Caudate nucleus (tissue), 63 donors: ENCODE measurements at places on chromosomes 12 and 14.

DNA sequence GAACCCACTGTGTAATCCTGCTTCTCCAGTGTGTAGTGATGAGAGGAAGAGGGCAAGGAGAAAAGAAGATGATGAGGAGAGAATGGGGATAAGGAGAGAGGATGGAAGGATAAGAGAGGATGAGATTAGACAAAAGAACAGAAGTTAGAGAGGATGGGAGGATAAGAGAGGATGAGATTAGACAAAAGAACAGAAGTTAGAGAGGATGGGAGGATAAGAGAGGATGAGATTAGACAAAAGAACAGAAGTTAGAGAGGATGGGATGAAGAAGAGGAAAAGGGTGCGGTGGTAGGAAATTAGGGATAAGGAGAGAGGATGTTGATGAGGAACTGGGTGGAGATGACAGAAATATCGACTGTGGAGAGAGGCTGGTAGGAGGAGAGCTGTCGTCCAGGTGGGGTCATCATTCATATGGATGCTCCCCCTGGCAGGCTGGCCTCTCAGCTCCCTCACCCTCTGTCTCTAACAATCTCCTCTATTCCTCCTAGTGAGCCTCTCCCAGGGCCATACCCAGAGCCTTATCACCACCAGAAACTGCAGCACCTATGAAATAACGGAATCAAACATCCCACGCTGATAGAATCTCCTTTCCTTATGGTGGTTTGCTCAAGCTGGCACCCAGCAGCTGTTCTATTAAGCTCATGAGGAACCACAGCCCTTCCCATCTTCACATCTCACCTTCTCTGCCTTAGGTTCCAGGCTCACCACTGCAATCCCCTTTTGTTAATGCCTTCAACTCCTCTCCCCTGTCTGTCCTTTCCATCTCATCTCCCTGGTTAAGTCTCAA, 6.0 kb upstream of the CIROP start:
- no peak for DNase-seq

- DNase-seq, result no peak
Observed at GRCh38 chr14:58738189-58738836, 100.6 kb downstream of the DACT1 start.

DNA sequence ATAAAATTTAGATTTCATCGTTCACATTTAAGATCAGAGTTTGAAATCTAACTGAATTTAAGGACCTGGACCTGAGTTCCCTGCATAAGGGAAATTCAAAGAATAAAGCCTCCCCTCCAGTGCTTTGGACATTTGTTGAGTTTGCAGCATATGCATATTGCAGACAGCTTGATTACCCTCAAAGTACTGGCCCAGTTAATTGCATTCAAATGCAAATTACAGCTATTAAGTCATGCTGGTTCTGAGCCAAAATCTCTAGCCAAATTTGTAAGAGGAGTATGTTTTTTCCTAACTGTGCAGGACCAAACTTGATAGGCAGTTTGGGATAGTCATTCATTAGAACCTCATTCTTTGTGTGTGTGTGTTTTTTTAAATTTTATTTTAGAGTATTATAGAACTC, 9.1 kb upstream of the KIF21A start:
- DNase-seq, result no peak

- DNase-seq, result no peak
Observed at GRCh38 chr12:22105542-22105941, 59.5 kb downstream of the CMAS start.

- no peak for DNase-seq
Observed at GRCh38 chr14:23633160-23633701, 2.9 kb upstream of the DHRS2 start.

- no peak for DNase-seq
Observed at GRCh38 chr12:54680374-54680773, 32.2 kb upstream of the DCD start.

DNA sequence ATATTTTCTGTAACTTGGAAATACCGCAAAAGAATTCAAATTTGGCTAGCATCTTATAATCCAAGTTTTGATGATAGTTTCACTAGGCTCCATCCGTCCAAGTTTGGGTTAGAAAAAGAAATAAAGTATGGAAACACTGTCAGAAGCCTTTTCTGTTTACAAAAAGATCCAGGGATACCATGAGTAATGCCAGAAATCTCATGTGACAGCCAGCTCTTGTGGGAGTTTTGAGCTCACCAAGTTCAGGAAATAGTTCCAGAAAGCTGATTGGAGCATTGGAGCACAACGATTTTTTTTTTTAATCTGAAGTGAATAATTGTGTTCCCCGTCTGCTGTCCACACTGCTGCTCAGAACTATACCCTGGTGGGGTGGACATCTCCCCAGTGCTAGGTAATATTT, 229.7 kb upstream of the NPAS3 start:
- no peak for DNase-seq

- DNase-seq, result no peak
Observed at GRCh38 chr14:76946753-76947077, 81.8 kb downstream of the IRF2BPL start.

GRCh38 chr14:95015046-95015445, 142.3 kb downstream of the DICER1 start:
- DNase-seq, result no peak

DNA sequence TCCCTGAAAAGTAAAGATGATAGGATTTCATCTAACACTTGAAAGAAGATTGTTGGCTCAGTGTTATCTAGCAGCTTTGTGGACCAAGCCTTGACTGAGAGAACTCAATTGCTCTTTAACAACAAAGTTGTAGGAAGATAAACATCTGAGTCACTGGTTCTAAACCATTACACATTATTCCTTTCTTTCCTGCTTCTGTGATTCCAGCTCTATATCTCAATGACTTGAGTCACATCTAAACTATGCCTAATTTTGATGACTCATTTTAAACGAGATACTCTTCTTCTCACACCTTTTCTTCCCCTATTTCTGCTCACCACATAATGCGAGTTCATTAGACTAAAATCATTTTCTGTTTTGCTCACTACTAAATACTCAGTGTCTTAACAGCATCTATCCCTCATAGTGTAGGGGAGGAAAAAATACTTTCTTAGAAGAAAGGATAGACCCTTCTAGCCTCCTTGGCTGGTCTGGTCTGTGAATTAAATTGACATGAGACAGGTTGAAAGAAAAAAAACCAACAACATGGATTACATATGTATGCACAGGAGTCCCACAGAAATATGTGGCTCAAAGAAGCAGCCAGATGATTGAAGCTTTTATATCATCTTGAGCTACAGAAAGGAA, 201.4 kb downstream of the C12orf50 start:
- no peak for DNase-seq

DNA sequence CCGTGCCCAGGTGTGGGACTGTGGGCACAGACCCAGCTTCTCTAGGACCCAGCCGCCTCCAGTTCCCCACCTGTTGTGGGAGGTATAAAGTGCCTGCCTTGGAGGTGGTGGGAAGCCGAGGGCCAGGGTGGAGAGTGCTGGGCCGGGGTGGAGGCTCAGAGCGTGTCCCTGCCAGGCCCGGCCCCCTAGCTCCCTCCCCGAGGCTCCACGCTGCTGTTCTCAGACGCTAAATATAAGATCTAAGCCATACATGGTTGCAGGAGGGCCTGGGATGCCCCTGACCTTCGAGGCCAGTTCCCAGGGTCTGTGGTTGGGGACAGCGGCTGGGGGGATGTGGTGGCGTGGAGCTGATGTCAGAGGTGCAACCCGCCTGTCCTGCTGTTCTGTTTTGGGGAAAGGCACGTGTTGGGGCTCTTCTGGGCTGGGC, 10.8 kb downstream of the INF2 start:
- no peak for DNase-seq

- DNase-seq, result no peak
Observed at GRCh38 chr12:45343269-45344051, 127.6 kb downstream of the ANO6 start.

- DNase-seq, result no peak
Observed at GRCh38 chr12:10033783-10034545, 3.5 kb downstream of the CLEC9A start.

DNA sequence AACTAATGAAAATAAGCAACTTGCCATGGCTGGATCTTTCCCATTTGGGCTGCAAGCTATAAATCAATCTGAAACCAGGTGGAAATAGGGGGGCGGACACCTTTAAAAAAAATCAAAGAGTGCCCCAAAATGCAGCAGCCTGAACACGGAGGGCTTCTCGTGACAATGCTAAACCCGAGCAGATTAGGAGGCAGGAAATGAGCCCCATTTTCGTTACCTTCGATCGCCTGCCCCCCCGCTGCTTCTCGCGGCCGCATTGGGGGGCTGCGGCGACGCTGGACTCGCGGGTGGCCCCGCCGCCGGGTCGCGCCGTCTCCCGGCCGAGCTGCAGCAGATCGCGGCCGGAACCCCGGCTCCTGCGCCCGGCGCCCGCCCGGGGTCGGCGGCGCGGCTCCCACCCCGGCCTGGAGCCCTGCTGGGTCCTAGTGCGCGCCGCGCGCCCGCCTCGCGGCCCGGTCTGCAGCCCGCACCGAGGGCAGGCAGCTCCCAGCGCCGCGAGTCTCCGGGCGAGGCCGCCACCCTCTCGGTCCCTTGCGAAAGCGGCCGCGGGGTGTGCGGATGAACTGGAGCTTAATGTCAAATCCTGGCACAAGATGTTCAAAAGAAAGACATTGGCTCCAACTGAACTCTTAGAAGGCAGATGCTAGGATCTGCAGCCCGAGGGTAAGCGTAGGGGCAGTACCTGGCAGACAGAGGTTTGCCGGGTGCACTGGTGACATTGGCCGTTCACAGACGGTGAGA, 201.9 kb upstream of the FOXN3 start:
- peak; percentile 63 for DNase-seq

GRCh38 chr12:114213055-114213581, 192.8 kb downstream of the TBX5 start:
- DNase-seq, result peak; percentile 35

- no peak for DNase-seq
Observed at GRCh38 chr14:51872396-51872795, 12.0 kb downstream of the GNG2 start.

DNA sequence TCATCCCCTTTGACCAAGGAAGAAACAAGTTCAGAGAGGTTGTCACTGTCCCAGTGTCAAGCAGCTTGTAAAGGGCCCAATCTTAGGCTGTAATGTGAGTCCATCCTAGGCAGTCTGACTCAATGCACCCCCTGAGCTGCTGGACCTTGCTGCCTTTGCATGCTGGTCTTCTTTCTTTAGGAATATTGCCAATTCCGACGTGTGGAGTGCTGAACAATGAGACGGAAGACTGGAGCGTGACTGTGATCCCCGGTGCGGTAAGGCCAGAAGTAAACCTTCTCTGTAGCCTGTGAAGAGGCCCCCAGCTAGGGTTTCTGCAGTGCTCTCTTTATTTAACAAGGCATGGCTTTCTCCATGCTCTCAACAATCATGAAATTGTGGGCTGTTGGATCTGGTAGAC, 963 bp downstream of the TCTN2 start:
- DNase-seq, result no peak

DNA sequence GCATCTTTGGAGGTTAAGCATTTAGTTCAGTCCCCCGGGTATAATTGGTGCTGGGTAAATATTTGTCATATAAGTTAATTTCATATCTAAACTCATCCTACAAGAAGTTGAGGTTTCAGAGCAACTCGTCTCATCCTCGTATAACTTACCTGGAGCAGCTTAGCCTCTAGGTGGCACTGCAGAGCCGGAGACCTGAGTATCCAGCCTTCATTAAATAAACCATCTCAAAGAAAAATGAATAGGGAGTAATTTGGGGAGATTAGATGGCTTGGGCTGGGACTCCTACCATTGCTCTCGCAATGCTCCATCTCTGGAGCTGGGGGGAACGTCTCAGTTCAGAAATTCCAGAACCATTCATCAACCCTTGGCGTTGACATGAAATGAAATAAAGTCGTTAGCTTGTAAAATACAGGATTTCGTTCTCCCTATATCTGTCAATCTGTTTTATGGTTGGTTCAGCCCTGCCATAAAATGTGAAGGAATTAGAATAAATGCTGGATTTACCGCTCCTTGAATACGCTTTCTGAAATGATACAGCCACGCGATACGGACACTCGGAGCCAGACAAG, 122.9 kb upstream of the TMEM132D start:
- DNase-seq, result no peak

- no peak for DNase-seq
Observed at GRCh38 chr12:25692115-25693035, 139.3 kb upstream of the LMNTD1 start.

GRCh38 chr12:25286837-25287236, 36.1 kb upstream of the KRAS start:
- DNase-seq, result no peak

DNA sequence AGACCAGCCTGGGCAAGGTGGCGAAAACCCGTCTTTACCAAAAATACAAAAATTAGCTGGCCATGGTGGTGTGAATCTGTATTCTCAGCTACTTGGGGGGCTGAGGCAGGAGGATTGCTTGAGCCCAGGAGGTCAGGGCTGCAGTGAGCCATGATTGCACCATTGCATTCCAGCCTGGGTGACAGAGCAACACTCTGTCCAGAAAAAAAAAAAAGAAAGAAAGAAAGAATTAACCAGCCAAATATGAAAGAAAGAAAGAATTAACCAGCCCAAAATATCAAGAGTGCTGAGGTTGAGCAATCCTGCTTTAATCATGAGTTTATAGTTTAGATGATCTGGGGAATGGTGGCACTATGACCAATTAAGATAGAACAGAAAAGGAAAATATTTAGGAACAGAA, 3.5 kb upstream of the ACTN1 start:
- DNase-seq, result no peak

GRCh38 chr12:89880690-89881350, 172.2 kb upstream of the ATP2B1 start:
- DNase-seq, result no peak

DNA sequence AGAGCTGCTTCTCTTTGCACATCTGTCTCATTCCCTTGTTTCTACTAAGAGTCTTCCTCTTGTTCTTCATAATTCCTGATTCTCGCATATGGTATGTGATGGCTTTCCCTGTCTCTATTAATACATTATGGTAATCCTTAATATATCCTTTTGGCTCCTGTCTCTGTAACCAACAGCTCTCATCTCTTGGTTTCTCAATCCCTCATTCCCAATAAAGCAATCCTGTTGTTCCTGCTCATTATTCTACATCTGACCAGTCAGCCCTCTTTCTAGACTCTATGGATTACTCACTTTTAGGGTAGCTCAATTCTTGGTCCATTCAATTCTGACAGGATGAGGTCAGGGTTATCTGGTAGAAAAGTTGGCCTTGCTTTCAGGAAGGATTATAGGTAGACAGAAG, 349.9 kb downstream of the LRIG3 start:
- DNase-seq, result no peak

DNA sequence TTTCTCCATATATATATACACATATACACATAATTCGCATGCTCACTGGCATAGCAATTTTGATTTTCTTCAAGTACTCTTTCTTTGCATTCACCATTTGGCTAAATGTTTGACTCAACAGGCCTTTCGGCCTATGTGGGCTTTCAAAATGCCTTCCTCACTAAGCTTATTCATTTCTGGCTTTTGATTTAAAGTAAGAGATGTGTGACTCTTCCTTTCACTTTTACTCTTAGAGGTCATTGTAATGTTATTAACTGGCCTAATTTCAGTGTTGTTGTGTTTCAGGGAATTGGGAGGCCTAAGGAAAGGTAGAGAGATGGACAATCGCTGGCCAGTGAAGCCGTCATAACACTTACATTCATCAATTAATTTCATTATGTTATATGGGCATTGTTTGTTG, 14.5 kb upstream of the KLRD1 start:
- DNase-seq, result no peak

- DNase-seq, result peak; percentile 71
Observed at GRCh38 chr12:46266869-46267574, 1.8 kb downstream of the SLC38A1 start.

GRCh38 chr12:56120158-56120846, 2.2 kb downstream of the ZC3H10 start:
- DNase-seq, result no peak

- no peak for DNase-seq
Observed at GRCh38 chr12:57783466-57783801, 847 bp downstream of the TSFM start.
